ENCODE measurements at places on chromosomes 4 and X.
A peak's percentile ranks its signal among the peaks of the same experiment; 100 is the strongest.

DNA sequence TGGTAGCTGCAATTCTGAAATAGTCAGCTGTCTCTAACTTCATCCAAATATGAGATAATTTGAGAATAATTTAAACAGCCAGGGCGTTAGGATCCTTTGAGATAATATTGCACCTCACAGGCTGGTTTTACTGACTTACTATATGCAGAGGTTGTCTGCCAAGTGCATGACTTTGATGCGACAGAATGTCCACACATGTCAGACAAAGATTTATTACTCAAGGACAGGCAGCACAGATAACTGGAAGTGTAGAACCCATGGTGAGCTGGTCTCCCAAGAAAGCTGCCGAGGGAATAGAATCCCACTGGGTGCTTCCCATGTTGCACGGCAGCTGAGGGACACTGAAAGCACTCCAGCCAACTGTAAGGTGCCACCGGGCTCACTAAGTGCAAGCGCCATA is 166.2 kb upstream of the GALNTL6 start:
- DNase-seq: no peak

- no peak for DNase-seq
Observed at GRCh38 chr4:25950461-25951389, 36.7 kb downstream of the SMIM20 start.

DNA sequence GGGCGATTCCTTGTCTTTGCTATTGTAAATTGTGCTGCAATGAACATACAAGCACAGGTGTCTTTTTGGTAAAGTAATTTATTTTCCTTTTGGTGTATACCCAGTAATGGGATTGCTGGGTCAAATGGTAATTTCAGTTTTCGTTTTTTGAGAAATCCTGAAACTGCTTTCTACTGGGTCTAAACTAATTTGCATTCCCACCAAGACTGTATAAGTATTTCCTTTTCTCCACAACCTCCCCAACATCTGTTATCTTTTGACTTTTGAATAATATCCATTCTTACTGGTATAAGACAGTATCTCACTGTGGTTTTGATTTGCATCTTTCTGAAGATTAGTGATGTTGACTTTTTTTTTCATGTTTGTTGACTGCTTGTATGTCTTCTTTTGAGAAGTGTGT is 2506.0 kb downstream of the PCDH7 start:
- no peak for DNase-seq

DNA sequence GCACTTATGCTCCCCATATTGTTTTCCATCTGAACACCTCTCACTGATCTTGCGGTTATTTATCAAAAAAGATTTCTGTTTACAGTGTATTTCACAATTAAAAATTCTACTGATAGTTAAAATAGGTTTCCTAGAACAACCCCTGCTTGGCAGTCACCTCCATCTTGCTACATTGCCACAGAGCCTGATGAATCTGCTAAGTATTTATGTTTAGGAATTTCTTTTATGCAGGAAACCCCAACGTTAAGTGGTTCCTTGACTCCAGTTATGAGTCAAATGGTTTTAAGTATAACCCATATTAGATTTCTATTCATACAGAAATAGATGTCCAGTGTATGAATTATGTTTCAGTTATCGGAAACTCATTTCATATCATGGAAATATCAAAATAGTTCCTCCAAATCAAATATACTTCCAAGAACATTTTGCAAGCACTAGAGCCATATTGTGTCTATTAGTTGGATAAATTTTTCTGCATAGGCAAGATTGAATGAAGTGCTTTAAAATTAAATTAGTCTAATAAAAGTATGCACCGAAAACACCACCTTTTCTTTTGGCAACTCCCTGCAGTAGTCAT is 20.6 kb downstream of the GALNT7 start:
- DNase-seq: no peak

- DNase-seq: no peak
Observed at GRCh38 chr4:6450709-6451108, 21.7 kb downstream of the PPP2R2C start.

DNA sequence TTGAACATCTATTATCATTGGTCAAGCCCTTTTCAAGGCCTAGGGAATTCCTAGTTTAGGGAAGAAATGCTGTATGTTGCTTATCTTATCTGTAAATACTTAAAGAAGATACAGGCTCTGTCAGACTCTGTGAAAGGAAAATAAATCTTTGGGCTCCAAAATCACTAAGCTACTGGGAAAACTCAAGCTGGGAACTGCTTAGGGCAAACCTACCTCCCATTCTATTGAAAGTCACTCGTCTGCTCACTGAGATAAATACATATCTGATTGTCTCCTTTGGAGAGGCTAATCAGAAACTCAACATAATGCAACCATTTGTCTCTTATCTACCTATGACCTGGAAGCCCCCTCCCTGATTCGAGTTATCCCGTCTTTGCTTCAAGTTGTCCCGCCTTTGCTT is 108.6 kb upstream of the NDST4 start:
- no peak for DNase-seq

- peak; percentile 40 for DNase-seq
Observed at GRCh38 chr4:102263024-102263787, 82.1 kb downstream of the SLC39A8 start.

- DNase-seq: no peak
Observed at GRCh38 chr4:57494821-57495220, 384.6 kb upstream of the IGFBP7 start.
